Activated CD4-positive, CD25-positive, alpha-beta regulatory T cell (primary cell): ENCODE measurements at places on chromosomes 2 and 18.

GRCh38 chr2:207427986-207428385 lies 101.8 kb upstream of the CREB1 start:
- DNase-seq, result no peak

DNA sequence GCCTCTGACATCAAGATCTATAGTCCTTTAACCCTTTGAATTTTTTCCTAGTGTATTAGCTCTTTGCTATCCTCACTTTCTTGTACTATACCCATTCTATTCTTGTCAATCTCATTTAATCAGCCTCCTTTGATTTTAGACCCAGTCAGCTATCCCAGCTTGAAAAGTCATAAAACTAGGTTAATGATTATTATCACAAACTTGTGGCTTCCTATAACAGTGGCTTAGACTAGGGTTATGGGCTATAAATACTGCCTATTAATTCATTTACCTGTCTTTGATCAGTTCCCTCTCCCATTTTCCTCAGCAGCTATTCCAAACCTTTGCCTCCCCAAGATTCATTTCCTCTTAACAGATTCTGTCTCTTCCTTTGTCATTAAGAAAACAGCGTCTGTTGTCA lies 174.8 kb downstream of the UBR3 start:
- no peak for DNase-seq

GRCh38 chr2:70960833-70961647 lies 17.4 kb upstream of the ANKRD53 start:
- no peak for DNase-seq

GRCh38 chr2:17972991-17973390 lies 94.5 kb downstream of the KCNS3 start:
- no peak for DNase-seq

GRCh38 chr2:233203060-233203459 lies 48.4 kb upstream of the ATG16L1 start:
- no peak for DNase-seq

GRCh38 chr2:46502291-46502885 lies 23.0 kb downstream of the TMEM247 start:
- no peak for DNase-seq

DNA sequence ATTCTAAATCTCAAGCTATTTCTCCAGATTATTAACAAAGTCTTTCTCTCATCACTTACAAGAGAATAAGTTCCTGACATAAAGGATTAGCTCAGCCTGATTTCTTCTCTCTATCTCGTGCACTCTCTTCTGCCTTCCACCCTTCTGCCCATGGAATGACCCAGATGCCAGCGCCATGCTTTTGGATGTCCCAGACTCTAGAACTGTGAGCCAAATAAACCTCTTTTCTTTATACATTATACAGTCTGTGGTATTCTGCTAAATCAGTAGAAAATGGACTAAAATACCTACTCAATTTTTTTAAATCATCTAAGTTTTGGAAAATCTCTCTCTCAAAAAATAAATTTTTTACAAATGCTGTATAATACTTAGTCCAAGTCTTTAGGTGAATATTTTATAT lies 218.6 kb downstream of the EXOC6B start:
- DNase-seq, result no peak
